ENCODE measurements at places on chromosomes 4 and X.

DNA sequence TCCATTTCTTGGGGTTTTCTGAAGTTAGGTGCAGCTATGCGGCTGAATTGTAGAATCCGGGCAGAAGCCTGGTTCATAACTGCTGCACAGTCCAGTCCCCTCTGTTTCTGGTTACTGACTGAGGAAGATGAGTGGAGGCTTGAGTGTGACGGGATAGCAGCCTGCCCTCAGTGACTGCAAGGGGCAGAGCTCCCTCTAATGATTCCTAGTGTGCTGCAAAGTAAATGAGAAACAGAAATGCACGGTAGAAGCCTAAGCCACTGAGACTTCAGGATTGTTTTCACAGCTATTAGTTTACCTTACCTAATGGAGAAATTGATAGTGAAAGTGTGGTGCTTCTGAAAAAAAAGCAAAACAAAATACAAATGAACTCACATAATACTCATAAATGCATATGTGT is 189.2 kb downstream of the GPM6A start:
- no peak for DNase-seq

DNA sequence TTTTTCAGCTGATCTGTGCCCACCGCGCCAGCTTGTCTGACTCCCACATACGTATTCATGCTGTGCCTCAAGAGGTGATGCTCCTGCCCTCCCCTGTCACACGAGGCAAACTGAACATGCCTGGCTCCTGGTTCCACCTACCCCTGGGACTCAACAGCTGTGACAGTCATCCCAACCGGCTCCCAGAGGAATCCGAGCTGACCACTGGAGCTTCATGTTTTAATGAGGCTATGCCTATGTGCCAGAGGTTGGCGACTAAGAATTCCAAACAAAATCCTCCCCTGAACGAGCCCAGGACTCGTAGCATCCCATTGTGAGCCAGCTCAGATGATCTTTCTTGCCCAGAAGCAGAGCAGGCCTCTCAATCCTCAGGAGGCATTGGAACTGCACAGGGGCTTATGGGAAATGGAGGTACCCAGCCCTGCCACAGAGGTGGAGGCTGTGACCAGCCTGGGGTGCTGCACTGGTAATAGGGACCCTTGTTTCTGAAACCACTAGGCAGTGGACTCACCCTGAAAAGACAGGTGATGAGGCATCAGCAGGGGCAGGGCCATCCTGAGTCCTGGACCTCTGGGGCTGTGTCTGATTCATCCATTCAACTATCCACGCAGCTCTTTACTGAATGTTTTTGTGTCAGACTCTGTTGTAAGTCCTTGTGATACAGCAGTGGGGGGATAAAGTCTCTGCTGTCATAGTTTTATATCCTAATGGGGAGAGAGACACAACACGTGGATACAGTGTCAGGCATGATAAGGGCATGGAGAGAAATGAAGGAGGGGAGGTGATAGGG is 325.0 kb downstream of the EVC2 start:
- DNase-seq, result no peak

DNA sequence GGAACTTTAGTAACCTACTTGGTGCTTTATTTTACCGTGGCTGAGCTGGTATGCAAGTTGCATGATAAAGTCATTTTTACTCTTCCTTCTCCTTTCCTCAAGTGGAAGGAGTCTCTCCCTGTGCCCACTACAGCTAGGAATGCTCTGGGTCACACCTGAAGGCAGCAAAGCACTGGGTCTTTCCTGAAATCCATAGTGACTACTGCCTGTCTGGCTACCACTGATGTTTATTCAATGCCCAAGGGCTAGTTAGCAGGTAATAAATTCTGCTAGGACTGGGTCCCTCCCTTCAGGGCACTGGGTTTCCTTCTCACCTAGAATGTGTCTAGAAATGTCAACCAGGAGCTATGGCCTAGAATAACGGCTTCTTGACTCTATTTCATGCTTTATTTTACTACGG is 1081.4 kb downstream of the FAT4 start:
- DNase-seq, result no peak

DNA sequence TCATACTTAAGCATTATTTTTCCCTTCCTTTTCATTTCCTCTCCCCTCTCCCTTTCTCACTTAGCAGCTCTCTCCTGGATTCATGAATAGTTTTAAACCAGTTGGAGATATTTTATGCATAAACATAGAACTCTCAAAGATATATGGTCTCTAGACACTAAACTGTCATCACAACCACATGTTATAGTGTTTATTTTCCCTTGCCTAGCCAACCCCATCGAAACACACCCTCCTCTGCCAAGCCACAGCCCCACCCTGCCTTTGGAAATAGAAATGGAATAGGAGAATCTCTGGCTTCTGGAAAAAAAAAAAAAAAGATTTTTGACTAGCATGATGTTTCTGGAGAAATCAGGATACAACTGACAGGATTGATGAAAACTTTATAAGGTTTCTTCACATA is 64.8 kb upstream of the RBPJ start:
- DNase-seq, result no peak

GRCh38 chr4:170005472-170005871 is 20.7 kb downstream of the MFAP3L start:
- no peak for DNase-seq

DNA sequence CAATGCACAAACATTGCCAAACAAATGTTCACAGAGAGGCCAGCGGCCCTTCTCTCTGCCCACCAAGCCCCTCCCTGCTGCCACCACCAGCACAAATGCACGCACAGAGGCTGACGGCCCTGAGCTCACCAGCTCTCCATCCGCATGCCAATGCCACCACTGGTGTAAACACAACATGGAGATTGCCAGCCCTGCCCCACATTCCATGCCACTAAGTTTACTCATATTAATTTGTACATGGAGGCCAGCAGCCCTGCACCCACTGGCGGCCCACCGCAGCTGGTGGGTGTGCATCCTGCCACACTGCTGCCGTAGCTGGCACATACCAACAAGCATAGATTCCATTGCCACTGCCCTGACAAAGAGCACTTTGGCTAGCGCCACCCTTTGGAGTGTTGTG is 124.0 kb downstream of the CYLC1 start:
- DNase-seq, result no peak

DNA sequence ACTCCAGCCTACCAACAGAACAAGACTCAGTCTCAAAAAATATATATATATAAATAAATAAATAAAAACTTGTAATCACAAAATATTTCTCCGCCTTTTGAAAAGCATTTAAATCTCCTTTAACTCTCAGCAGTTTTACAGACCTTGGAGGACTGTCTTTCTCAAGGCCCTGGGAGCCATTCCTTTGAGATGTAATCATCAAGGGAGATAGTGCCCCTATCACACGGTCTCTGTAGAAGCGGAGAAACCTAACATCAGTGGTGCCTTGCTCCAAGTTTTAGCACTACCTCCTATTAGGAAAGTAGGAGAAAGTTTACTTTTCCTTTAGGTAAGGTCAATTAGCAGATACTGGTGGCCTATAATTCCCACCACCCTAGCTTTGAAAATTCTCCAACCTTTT is 58.5 kb downstream of the ANTXR2 start:
- DNase-seq, result no peak

- DNase-seq, result no peak
Measured at GRCh38 chrX:18353931-18354368, 538 bp downstream of the SCML2 start.

GRCh38 chr4:155106629-155107028 is 101.8 kb upstream of the NPY2R start:
- no peak for DNase-seq

DNA sequence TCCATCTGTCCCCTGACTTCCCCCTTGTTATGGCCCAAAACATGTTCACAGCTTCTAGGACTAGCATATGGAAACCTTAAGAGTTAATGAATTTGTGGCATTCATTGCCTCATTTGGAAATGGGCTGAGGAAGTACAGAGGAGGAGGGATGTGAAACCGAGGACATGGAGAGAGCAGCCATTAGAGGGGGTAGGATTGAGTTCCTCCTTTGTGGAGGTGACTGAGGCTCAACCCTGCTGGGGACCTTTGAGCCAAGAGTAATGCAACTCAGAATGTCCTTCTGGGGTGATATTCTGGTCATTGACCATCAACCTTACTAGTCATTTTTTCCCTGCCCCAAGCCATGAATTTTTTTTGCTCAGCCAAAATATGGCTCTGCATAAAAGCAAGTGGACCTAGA is 109.4 kb downstream of the ZNF518B start:
- no peak for DNase-seq

- DNase-seq, result no peak
Measured at GRCh38 chr4:52367282-52367830, 291.7 kb downstream of the USP46 start.

- no peak for DNase-seq
Measured at GRCh38 chrX:104253567-104254441, 929 bp downstream of the ESX1 start.

GRCh38 chr4:52588097-52588496 is 71.0 kb downstream of the USP46 start:
- no peak for DNase-seq

DNA sequence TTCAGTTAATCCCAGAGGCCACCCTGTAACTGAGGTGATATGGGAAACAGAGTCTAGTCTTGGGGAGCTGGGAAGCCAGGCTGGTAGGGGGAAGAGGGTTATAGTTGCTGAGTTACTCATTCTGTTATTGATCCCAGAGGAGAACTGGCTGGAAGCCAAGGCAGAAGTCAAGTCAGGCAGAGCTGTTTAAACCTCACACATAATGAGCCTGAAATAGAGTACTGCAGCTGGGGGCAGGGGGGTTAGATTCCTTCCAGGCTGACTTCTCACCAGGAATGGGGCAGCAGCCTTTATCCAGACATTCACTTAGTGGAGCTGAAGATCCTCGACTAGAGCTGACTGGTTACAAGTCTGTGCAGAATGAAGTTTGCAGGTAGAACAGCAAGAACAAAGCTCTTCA is 144.9 kb downstream of the C4orf33 start:
- DNase-seq, result no peak

GRCh38 chrX:47992669-47993068 is 11.1 kb downstream of the ZNF182 start:
- no peak for DNase-seq

- no peak for DNase-seq
Measured at GRCh38 chr4:142781114-142781513, 65.0 kb downstream of the INPP4B start.

GRCh38 chr4:3276986-3277385 is 15.8 kb upstream of the RGS12 start:
- DNase-seq, result no peak

GRCh38 chrX:122238801-122239200 is 945.3 kb upstream of the GRIA3 start:
- DNase-seq, result no peak

GRCh38 chr4:86497980-86498862 is 95.9 kb upstream of the PTPN13 start:
- DNase-seq, result peak; percentile 57

DNA sequence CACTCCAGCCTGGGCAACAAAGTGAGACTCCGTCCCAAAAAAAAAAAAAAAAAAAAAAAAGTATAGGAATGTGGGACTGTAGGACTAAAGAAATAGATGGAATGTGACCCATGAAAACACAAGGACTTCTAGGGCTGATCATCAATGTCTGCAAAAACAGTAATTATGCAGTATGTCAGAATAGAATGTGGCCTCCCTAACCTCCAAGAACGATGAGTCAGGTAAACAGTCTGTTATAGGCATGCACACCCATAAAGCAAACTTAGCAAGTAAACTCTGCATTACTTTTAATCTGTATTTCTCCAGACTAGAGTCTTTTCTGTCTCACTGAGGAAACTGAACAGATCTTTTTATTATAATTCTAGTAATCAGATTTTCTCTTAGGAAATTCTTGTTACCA is 233.4 kb downstream of the HNRNPD start:
- DNase-seq, result no peak

GRCh38 chr4:135553213-135553612 is 1351.6 kb upstream of the PABPC4L start:
- no peak for DNase-seq

GRCh38 chr4:48194971-48195370 is 60.9 kb upstream of the TXK start:
- no peak for DNase-seq

- DNase-seq, result no peak
Measured at GRCh38 chr4:3712936-3713335, 53.2 kb upstream of the ADRA2C start.

GRCh38 chr4:3174371-3175338 is 74.3 kb upstream of the MSANTD1 start:
- DNase-seq, result no peak

GRCh38 chr4:173214661-173215060 is 46.0 kb downstream of the GALNT7 start:
- no peak for DNase-seq

GRCh38 chr4:64756016-64756415 is 346.8 kb upstream of the TECRL start:
- DNase-seq, result no peak

DNA sequence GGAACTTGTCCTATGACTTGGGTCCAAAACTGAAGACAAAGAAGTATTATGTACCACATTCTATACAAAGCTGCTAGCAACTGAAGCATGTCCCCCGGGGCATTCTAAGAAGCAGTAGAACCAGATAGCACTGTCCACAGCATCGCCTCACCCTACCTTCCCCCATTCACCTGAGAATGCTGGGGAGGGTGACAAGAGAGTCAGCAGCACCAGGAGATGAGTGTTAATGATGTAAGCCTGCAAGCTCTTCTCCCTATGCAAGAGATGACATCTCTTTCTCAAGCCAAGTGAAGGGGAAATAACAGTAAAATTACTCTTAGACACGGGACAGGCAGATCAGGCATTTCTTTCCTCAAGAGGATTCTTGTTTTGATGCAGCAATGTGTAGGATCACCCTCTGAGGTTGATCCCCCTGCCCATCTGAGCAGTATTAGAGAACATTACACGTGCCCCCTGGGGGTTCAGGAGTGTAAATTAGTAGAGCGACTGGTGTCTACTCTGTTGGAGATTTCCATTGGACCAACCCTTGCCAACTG is 13.9 kb upstream of the TLR1 start:
- no peak for DNase-seq

All from NCI-H1694 (cell line).